ENCODE measurements at places on chromosomes 6 and 20.

GRCh38 chr20:34643928-34644327 is 33.0 kb downstream of the PIGU start:
- no peak for DNase-seq

DNA sequence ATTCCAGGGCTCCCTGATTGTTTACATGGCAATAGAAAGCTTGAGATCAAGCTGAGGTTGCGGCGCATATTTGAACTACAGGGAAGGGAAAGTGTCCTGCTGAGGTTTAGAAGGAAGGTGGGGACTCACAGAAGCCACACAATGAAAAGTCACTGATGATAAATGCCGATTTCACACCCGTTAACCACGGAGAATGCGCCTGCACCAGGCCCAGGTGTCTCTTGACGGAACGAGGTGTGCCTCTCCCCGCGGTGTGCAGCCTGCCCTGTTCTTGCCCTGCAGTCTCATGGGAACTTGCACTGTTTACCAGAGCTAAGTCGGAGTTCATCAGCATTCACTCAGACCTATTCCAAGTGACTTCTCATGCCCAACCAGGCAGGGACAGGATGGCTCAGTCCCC is 90.3 kb downstream of the LY86 start:
- DNase-seq: no peak

DNA sequence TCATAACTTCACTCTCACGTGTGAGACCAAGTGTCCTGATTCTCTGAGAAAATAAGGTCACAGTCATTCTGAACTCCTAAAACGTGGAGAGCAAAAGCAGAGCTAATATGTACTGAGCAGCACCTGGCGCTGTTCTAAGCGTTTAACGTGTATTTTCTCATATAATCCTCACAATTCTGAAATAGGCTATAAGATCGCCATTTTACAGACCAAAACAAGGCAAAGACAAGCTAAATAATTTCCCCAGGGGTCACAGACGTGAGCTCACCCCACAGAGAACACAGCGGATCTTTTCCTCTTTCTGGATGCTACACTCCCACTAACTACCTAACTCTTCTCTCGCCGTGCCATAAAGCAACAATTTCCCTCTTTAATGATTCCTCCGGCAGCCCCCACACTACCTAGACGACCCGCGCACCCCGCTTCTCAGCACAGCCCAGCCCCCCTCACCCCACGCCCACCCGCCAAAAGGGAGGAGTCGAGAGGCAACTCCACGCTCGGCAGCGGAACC is 636 bp downstream of the SUPT3H start:
- no peak for DNase-seq

GRCh38 chr6:35569011-35569461 is 56.3 kb upstream of the TULP1 start:
- DNase-seq: no peak

- DNase-seq: no peak
Observed at GRCh38 chr6:107667790-107668189, 156.3 kb downstream of the SCML4 start.

DNA sequence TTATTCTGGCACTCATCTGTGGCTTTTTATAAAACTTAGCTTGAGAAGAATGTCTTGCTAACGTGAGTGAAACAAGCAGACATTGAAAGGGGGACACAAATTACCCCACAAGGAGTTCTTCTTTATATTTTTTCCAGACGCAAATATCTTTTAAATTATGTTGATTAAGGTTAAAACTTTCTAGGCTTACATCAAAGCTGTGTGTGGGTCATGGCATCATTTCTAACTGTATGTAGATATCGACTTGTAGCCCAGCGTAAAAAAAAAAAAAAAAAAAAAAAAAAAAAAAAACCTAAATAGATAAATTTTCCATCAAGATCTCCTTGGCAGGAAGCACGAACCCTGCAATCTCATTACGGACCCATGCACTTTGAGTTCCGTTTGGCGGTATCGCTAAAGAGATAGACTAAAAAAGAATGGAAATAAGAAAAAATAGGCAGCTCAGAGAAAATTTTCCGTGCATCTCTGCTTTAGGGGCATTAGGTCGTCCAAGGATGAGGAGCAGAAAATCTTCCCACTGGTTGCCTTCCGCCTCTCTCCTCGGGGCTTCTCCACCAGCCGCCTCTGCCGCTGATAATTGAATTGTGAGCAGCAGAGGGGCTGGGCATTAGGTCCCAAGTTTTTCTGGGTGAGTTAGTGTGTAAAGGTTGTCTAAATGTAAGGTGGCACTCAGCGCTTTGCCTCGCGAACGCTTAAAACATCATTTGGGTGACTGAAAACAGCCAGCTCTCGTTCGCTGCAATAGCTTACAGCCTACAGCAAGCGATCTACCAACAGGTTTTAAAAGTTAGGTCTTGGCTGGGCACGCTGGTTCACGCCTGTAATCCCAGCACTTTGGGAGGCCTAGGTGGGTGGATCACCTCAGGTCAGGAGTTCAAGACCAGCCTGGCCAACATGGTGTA is 194.0 kb downstream of the TRIM27 start:
- DNase-seq: no peak

DNA sequence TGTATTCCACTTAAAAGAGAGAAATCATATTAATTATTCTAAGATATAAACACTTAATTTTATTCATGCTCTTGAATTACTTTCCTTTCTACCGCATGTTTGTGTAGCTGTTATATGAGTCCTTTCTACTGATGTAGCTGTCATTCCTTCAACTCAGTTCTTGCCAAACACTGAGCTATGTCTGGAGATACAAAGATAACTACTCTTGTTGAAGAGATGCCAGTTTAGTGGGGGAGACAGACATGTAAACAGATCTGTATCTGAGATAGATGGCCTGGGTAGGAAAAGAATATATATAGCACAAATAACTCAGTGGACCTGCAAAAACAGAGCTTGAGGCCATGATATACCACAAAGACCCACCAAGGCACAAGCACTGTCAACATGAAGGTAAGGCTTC is 157.3 kb downstream of the BTBD9 start:
- no peak for DNase-seq

All from left renal cortex interstitium (tissue), 4 donors.